CD4-positive, CD25-positive, alpha-beta regulatory T cell (primary cell): ENCODE measurements at places on chromosomes 1 and 21.
A peak's percentile ranks its signal among the peaks of the same experiment; 100 is the strongest.

DNA sequence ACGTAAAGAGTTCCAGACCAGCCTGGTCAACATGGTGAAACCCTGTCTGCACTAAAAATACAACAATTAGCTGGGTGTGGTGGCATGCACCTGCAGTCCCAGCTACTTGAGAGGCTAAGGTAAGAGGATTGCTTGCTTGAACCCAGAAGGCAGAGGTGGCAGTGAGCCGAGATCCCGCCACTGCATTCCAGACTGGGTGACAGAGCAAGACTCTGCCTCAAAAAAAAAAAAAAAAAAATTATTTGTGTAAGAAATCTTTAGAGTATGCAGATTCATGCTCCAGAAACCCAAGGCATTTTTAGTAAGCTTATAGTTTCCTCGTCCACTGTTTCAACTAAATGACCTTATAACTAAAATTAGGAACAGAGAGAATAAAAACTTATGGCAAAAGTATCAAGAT lies 51.3 kb downstream of the ABL2 start:
- DNase-seq = no peak
- no peaks in the 10 kb centered on the region for H3K27me3 ChIP-seq
- no peak overlapping the region for H3K4me3 ChIP-seq
- no peak overlapping the region for H3K27ac ChIP-seq

- no peaks in the 10 kb centered on the region for H3K27me3 ChIP-seq
- no peak for DNase-seq
- no peak overlapping the region for H3K27ac ChIP-seq
- H3K4me3 ChIP-seq = no peak overlapping the region
- peaks cover 8% of the 10 kb centered on the region for H3K4me1 ChIP-seq
- H3K36me3 ChIP-seq = peaks cover 36% of the 10 kb centered on the region
Observed at GRCh38 chr1:149966405-149966804, 29.7 kb upstream of the MTMR11 start.

GRCh38 chr1:1430114-1430982 lies 5.1 kb upstream of the VWA1 start:
- DNase-seq = no peak
- H3K27me3 ChIP-seq = peaks cover 4% of the 10 kb centered on the region
- no peak overlapping the region for H3K4me3 ChIP-seq
- H3K4me1 ChIP-seq = peaks cover 11% of the 10 kb centered on the region

DNA sequence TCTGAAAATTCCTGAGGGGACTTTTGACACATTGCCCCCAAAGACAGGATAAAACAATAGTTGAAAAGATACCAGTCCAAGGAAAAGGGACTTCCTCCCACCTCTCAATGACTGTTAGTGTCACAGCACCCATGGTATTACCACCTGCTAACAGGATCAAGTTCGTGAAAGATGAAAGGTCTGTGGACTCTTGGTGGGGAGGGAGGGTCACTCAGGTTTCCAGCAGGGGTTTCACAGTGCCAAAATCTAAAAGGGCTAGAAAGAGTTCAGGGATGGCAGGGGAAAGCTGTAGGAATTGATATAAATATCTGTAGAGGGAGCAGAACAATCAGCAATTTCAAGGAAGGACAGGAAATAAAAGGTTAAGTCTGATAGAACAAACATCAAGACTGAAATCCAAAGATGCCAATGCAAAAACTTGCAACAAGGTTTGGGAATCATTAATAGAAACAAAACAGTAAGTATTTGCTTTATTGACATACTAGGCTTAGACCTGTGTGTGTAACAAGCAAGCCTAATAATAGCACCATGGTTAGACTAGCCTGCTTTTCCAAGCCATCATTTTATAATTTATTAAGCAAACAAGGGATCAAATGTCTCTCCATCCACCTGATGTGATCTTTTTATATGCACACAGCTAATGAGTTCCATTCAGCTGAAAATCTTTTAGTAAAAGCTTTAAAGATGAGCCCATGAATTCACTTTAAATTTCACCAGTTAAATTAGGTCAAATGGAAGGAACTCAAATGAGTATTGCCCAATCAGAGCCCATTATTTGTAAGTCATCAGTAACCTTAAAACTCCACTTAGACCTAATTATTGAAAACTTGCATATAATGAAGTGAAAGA lies 3.7 kb downstream of the MCL1 start:
- H3K27me3 ChIP-seq = no peaks in the 10 kb centered on the region
- DNase-seq = no peak
- H3K4me3 ChIP-seq = peak overlapping the region; percentile 99
- peaks cover 57% of the 10 kb centered on the region for H3K4me1 ChIP-seq
- H3K27ac ChIP-seq = peak overlapping the region; percentile 82

DNA sequence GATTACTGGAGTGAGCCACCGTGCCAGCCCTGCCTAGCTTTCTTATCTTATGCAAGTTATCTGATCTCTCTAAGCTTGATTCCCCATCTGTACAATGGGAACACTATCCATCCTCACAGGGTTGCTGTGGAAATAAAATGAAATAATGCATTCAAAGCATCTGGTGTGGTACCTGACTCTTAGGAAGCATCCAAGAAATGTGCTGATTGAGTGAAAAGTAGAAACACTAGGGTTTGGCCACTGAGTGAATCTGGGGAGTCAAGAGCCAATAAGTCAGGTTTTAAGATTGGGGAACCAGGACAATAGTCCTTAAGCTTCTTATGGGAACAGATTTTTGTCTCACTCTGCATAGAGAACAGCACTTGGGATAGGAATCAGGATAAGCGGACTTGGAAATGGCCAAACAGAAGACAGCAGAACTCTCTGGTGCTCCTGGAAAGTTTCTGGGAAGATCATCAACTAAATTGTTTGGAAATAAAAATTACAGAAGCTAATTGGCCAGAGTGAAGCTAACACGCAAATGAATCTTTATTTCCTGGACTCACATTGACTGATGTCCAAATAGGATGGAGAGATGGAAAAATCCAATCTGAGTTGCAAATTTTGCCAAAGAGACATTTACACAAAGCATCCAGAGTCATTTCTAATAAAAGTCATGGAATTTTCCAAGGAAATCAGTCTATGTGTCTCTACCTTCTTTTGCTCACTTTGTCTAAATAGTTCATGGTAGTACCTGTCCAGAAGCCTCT lies 3.3 kb downstream of the PAFAH2 start:
- no peak for DNase-seq
- H3K4me1 ChIP-seq = peaks cover 41% of the 10 kb centered on the region
- no peak overlapping the region for H3K27ac ChIP-seq
- H3K4me3 ChIP-seq = no peak overlapping the region
- H3K36me3 ChIP-seq = no peaks in the 10 kb centered on the region

- H3K27me3 ChIP-seq = no peaks in the 10 kb centered on the region
- H3K4me1 ChIP-seq = peaks cover 9% of the 10 kb centered on the region
- no peak overlapping the region for H3K4me3 ChIP-seq
Observed at GRCh38 chr1:85180869-85181268, 19.9 kb downstream of the SYDE2 start.

DNA sequence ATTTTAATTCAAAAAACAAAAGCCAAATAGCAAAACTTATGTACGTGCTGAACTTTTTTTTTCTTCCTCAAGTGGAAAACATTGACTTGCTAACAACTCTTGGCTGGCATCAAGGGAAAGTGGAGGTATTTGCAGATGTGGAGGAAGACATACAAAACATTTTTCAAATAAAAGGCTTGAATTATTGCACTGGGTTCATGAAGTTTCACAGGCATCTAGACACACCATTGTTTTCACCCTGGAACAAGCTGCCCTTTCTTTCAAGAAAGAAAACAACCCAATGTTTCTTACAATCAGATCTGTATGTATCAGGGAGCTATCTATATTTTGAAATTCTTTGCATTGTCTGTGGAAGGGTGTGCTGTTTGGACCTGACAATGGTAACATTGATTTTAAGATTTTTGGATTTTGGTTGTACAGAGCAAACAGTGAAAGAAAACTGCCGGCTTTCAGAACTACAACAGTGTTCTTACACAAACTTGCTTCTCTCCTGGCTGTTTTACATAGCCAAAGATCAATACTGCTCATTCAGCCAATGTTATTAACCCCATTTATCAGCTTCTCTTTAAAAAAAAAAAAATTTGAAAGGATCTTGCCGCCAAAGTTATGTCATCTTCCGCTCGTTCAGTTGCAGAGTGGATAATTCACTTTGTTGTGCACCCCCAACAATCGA lies 187.7 kb upstream of the FOXD3 start:
- H3K27ac ChIP-seq = no peak overlapping the region
- no peaks in the 10 kb centered on the region for H3K4me1 ChIP-seq
- H3K36me3 ChIP-seq = no peaks in the 10 kb centered on the region
- no peak overlapping the region for H3K4me3 ChIP-seq
- no peak for DNase-seq

GRCh38 chr1:67201891-67202290 lies 35.6 kb downstream of the IL23R start:
- DNase-seq = no peak
- no peaks in the 10 kb centered on the region for H3K36me3 ChIP-seq
- H3K27me3 ChIP-seq = no peaks in the 10 kb centered on the region

- no peak overlapping the region for H3K4me3 ChIP-seq
- H3K4me1 ChIP-seq = no peaks in the 10 kb centered on the region
- no peaks in the 10 kb centered on the region for H3K27me3 ChIP-seq
- DNase-seq = no peak
- no peak overlapping the region for H3K27ac ChIP-seq
- H3K36me3 ChIP-seq = no peaks in the 10 kb centered on the region
Observed at GRCh38 chr1:56539520-56539931, 39.8 kb downstream of the PLPP3 start.

GRCh38 chr1:187959062-187959461 lies 1130.3 kb downstream of the PLA2G4A start:
- no peak overlapping the region for H3K27ac ChIP-seq
- H3K36me3 ChIP-seq = no peaks in the 10 kb centered on the region
- DNase-seq = no peak
- no peak overlapping the region for H3K4me3 ChIP-seq

GRCh38 chr1:18955441-18956192 lies 859 bp downstream of the IFFO2 start:
- H3K36me3 ChIP-seq = peaks cover 3% of the 10 kb centered on the region
- peaks cover 62% of the 10 kb centered on the region for H3K4me1 ChIP-seq
- DNase-seq = peak; percentile 75

DNA sequence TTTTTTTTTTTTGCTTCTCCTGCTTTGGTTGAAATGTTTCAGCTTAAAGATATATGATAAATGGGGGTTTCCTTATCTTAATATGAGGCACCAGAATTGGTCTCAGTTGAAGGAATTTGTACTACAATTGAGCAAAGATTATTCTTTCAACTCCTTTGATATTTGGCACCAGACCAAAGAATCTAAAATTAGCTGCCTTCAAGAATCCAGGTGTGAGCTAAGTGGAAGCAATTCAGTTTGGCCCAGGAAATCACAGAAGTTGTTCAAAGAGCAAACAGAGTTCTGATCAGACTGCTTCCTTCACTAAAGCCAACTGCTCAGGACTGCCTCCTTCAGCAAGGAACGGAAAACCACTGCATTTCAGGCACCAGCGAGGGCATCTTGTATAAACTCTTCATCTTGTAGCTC lies 68.3 kb upstream of the BCAR3 start:
- DNase-seq = peak; percentile 15
- H3K27ac ChIP-seq = no peak overlapping the region
- no peaks in the 10 kb centered on the region for H3K36me3 ChIP-seq
- no peaks in the 10 kb centered on the region for H3K4me1 ChIP-seq

- H3K27ac ChIP-seq = peak overlapping the region; percentile 75
- peaks cover 35% of the 10 kb centered on the region for H3K4me1 ChIP-seq
- no peaks in the 10 kb centered on the region for H3K27me3 ChIP-seq
- H3K36me3 ChIP-seq = peaks cover 22% of the 10 kb centered on the region
Observed at GRCh38 chr21:46459356-46460112, 843 bp downstream of the DIP2A start.

- DNase-seq = no peak
- peaks cover 3% of the 10 kb centered on the region for H3K27me3 ChIP-seq
- no peak overlapping the region for H3K27ac ChIP-seq
- H3K4me3 ChIP-seq = no peak overlapping the region
- no peaks in the 10 kb centered on the region for H3K4me1 ChIP-seq
Observed at GRCh38 chr1:204314893-204315658, 44.7 kb downstream of the PLEKHA6 start.

DNA sequence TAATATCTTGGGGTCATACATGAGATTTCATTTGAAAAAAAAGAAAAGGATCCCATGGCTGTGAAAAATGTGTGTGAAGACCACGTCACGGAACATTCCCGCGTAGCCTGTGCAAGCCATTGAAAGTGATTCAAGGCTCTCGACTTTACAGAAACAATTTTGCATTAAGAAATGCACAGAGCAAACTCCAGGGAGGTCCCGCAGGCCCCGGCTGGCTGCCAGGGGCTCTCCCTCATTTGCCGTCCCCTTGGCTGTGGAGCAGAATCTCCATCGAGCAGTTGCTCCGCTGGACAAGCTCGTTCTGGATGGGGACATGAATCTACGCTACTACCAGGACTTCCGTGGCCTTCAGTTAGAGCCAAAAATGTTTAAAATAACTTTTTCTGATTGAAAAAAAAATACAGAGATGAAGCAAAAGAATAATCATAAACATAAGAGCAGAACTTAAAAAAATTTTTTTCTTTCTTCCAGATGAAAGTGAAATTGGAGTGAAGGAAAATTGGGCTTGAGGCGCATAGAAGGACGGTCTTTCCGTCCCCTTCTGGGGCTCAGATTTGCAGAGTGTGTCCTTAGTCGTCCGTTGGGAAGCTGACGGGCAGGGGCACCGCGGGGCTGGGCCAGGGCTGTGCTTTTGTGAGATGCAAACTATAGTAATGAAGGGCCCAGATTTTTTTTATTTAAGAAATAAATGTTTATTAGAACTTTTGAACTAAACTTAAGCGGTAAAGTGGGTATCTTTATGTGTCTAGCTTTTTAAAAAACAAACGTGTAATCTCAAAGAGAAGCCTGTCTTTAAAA lies 68.1 kb upstream of the ARHGEF16 start:
- no peaks in the 10 kb centered on the region for H3K4me1 ChIP-seq
- no peak overlapping the region for H3K4me3 ChIP-seq
- no peak for DNase-seq
- no peaks in the 10 kb centered on the region for H3K27me3 ChIP-seq
- no peak overlapping the region for H3K27ac ChIP-seq

DNA sequence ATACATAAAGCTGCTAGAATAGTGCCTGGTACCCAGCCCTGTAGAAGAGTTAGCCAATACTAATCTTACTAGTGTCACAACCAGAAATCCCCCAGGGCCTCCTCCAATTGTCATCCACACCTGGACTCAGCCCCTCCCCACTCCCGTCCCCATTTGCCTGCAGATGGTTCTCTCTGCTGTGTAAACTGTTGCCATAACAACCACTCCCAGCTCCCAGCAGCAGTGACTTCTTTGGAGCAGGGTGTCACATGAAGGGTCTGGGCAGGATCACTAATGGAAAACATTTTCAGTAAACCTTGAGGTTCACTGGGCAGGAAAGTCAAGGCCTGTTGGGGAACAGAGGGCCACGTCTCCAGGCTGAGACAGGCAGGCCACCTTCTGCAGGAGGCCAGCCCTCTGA lies 126.0 kb upstream of the IPO9 start:
- H3K27ac ChIP-seq = no peak overlapping the region
- DNase-seq = no peak
- H3K4me3 ChIP-seq = no peak overlapping the region

GRCh38 chr1:172883387-172883791 lies 167.4 kb downstream of the TNFSF18 start:
- H3K4me3 ChIP-seq = peak overlapping the region; percentile 7
- no peak overlapping the region for H3K27ac ChIP-seq
- H3K36me3 ChIP-seq = no peaks in the 10 kb centered on the region
- no peaks in the 10 kb centered on the region for H3K4me1 ChIP-seq
- H3K27me3 ChIP-seq = peaks cover 24% of the 10 kb centered on the region
- peak; percentile 29 for DNase-seq

GRCh38 chr1:3730543-3731247 lies 21.6 kb upstream of the CCDC27 start:
- no peaks in the 10 kb centered on the region for H3K36me3 ChIP-seq
- H3K27ac ChIP-seq = no peak overlapping the region
- H3K4me1 ChIP-seq = no peaks in the 10 kb centered on the region
- no peaks in the 10 kb centered on the region for H3K27me3 ChIP-seq

GRCh38 chr1:21439721-21440629 lies at the start of gene NBPF3:
TSS of gene NBPF3 (plus strand) at chr1:21440137. CDS start at chr1:21445087, 4,950 bp downstream.
- no peaks in the 10 kb centered on the region for H3K27me3 ChIP-seq
- peaks cover 20% of the 10 kb centered on the region for H3K4me1 ChIP-seq
- peak; percentile 89 for DNase-seq
- H3K4me3 ChIP-seq = peak within 1 kb of the TSS; percentile 67
